Vagina (tissue), 2 donors: ENCODE measurements at places on chromosomes 16 and 17.
A peak's percentile ranks its signal among the peaks of the same experiment; 100 is the strongest.

DNA sequence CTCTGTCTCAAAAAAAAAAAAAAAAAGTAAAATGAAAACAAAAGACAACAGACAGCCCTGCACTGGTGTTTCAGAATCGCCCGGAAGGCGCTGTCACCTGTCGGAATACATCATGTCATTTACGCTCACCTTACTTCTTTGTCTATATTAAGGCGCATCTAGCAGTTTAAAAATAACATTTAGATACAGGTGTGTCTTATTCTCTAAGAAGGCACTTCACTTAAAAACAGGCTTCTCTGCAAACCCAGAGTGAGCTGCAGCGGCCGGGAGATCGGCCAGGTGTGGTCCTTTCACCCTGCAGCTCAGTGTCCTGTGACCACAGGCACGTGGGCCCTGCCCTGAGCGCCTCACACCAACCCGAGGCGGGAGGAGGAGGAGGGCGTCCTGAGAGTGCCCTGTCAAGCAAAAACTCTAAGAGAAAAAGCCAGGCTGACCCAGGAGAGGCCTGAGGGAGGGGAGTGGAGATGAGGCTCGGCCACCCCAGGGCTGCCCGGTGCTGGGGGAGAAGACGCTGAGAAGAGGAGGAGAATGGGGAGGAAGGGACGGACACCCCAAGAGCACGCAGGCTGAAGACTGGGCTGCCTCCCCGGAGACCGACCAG lies 3.3 kb upstream of the LMF1 start:
- no peak for DNase-seq

- no peak for DNase-seq
Observed at GRCh38 chr16:15509051-15509592, 74.7 kb downstream of the BMERB1 start.

DNA sequence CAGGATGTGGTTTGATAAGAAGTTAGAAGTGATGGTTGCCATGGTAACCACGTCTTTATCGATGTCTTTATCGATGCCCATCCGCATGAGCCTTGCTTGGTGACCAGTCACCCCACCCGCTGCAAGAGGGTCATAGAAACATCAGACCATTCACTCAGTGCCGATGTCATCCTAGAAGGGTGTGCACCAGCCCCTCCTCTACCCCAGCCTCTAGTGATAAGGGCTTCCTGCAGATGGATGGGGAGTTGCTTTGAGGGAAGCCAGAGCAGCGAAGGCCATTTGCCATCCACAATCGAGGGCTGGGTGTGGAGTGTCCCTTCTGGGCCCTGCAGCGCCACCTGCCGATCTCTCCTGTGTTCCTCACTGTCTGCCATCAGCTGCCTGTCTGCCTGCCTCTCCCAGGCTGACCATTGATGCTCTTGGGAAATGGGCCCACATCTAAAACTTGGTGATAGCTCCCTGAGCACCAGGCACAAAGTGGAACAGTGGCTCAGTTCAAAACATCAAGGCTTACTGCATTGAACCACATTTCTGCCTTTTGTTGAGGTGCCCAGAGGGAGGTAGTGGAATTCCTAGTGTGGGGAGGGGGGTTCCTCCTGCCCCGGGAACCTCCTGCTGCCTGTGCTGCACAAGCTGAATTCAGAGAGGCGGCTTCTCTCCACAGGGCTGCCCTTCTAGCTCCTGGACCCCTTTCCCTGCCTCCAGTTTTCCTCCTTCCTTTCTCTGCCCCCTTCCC lies 8.9 kb downstream of the CALB2 start:
- no peak for DNase-seq

GRCh38 chr17:68384941-68385340 lies 72.4 kb downstream of the WIPI1 start:
- DNase-seq: peak; percentile 87
